Fibroblast of lung (primary cell): ENCODE measurements at places on chromosomes 13 and 19. TPM values are rescaled to one million over a fixed set of nuclear protein-coding genes. Genes with fewer than 3 reads are reported as not detected.

Gene ITGBL1
- 87.4 and 137 TPM in 2 replicates for polyA plus RNA-seq

Gene SPRED3
- polyA plus RNA-seq = 2.0 and 4.8 TPM in 2 replicates

Gene TFDP1
- polyA plus RNA-seq = 115 and 163 TPM in 2 replicates

Gene CEACAM8
- not detected in 2 replicates for polyA plus RNA-seq

DNA sequence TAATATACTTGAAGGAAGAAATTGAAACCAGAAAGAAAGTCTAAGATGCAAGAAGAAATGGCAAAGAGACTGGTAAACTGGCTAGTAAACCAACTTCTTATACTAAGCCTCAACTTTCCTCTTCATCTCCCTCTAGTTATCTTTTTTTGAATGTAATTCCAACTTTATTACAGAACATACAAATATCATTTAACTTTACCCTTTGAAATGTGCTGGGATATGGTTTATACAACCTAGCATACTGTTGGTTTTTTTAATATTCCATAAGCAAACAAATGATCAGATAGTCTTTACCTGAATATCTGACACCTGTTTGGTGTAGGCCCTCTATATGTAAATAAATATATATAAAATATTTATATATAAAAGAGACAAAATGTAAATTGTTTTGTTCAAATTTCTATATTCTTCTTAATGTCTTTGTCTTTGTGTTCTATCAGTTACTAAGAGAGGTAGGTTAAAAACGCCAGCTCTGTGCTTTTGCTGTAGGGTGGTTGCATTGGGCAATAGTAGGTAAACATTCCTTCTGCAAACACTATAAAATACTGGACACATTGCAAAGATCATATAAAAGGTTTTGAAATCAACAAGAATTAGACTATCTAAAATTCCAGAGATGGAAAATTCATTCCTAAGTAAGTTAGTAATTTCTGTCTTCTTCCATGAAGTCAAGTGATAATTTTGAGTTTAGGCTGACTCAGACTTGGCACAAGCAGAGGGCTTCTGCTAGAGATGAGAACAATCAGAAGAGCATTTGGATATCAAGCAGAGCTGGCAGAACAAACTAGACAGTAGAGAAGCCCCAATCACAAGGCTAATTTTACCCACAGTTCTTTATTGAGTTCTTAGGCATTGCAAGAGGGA lies 383.3 kb downstream of the RFC3 start:
- peak; percentile 85 for DNase-seq

GRCh38 chr13:29319451-29319850 lies 276.0 kb downstream of the SLC7A1 start:
- no peak for DNase-seq

- DNase-seq = no peak
Measured at GRCh38 chr13:102089177-102089576, 312.7 kb downstream of the FGF14 start.

GRCh38 chr13:93775507-93776108 lies 549.0 kb downstream of the GPC6 start:
- DNase-seq = peak; percentile 88

- no peak for DNase-seq
Measured at GRCh38 chr19:2325281-2326046, 2.9 kb downstream of the LSM7 start.

DNA sequence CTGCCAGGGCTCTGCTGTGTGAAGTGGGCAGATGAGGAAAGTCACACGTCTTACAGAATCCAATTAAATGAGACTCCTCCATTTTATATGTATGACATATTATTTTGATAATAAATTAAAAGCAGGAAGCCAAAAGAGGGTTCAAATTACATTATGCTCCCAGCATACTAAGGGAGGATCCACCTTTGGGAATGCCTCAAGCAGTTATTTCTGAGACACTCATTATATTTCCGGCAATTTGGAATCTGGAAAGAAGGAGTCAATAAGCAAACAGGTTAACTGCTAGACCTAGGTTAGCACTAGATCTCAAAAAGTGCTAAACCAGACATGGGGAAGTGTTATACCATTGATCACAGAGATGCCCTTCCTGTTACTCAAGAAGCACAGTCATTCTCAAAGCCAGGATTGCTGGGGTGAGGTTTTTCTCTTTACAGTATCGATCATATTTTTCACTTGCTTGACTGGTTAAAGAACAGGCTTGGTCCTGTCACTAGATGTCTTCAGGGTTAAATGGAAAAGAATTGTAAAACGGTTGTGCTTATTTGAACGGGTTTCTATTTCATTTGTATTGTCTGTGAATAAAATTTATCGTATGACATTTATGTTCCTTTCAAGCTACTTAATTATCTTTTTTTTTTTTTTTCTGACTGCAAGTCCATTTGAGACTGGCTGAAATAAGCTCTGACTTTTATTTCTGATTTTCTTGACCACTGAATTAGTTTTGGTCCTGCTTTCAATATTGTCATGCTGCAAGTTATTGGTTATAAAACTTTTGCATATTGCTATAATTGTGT lies 523.2 kb downstream of the KLF12 start:
- no peak for DNase-seq

DNA sequence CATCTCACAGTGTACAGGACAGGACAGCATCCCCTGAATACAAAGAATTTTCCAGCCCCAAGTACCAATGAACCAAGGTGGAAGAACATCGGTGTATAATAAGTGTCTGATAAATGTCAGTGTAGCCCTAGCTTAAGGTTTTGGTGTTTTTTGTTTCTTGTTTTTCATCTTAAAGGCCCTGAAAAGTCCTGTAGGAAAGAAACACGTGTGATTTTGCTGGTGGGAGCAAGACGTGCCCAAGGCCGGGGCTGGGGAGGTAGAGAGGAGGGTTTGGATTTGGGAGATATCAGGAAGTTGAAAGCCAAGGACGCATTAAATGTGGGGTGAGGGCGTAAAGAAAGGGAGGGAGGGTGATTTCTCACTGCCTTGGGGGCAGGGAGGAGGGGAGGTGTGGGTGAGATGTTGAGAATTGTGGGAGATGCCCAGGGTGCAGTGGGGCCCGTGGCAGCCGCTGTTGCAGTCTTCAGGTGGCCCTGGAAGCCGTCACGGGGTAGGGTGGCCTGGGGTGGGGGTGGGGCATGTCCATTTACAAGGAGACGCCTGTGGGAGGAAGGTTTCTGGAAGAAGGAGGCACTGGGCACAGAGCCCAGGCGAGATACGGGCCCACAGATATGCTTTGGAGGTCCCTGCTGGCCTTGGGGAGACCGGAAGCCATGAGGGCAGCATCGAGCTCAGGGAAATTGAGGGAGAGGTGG lies 6.7 kb downstream of the CAMSAP3 start:
- no peak for DNase-seq

DNA sequence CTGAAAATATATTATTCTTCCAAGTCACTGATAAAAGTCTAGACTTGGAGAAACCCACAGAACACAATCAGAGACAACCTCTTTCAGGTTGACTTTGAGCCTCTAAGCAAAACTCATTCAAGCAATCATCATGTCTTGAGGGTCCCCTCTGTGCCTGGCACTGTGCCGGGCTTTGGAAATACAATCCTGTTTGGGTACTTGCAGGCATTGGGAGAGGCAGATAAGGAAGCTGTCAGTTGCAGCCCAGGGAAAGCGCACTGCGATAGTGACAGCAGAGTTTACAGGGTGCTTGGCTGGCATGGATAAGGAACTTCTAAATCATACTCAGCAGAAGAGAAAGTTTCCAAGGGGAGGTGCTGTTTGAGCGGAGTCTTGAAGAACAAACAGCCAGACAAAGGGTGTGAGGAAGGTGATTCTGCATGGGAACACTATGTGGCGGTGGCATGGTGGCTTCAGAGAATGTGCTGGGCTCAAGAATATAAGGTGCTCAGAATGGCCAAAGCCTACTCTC lies 9.1 kb downstream of the SERP2 start:
- no peak for DNase-seq
